ENCODE measurements at places on chromosomes 13 and 19.
A peak's percentile ranks its signal among the peaks of the same experiment; 100 is the strongest.

DNA sequence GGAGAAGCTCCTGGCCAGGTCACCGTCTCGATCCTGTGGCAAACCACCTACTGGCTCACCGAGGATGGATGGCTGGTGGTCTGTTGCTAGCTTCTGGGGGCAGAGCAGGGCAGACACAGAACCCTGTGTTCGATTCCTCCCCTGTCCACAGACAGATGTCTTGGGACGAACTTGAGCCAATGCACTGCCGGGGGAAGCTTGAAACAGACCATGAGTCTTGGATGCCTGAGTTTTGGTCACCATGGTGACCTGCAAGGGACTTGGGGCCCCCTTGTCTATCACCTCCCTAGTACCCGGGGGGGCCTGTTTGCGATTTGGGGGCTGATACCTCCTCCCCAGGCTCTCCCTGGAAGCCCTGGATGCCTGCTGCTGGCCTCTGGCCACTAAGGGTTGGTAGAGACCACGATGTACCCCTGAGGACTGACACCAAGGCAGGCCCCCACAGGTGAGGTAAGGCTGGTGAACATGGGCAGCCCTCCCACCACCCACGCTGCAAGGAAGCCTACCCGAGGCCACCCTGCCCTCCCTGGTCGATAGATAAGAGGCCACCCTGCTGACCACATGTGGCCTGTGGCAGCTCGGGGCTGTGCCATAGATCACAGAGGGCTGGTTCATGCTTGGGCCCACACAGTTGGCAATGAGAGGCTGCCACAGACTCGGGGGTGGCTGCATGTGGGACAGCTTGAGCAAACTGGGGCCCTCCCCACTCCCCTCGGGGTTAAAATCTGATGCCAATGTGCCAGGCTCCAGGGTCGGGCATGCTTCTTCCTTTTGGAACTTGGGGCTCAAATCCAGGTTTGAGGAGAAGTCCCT, 10.7 kb downstream of the IQCN start:
- DNase-seq: no peak

GRCh38 chr13:81012031-81012430, 671.1 kb upstream of the SPRY2 start:
- no peak for DNase-seq

GRCh38 chr19:28966737-28967399, 246.1 kb downstream of the UQCRFS1 start:
- peak; percentile 75 for DNase-seq

- DNase-seq: no peak
Observed at GRCh38 chr19:53994811-53995210, 3.4 kb downstream of the CACNG6 start.

GRCh38 chr13:106129993-106130392, 405.5 kb downstream of the EFNB2 start:
- no peak for DNase-seq

DNA sequence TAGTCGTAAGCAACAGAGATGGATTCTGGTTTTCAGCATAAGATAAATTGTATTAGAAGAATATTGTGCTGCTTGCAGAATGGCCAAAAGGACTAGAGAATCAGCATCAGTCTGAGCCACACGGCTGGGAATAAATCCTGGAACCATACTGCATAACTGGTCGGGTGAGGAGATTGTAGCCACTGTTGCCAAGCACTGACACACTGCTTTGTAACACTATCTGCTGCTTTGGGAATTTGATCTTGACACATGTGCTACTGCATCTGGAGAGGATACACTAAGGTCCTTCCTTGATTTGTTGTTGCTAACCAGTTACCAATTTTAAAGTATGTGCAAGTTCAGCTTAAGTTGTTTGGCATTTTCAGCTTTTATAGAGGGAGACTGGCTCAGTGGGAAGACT, 1.9 kb downstream of the HNRNPA1L2 start:
- DNase-seq: peak; percentile 25

GRCh38 chr13:100130930-100131511, 42.1 kb downstream of the PCCA start:
- DNase-seq: peak; percentile 6

Data from AG10803 (cell line).